ENCODE measurements at places on chromosomes 1 and 21. TPM values are rescaled to one million over a fixed set of nuclear protein-coding genes. Genes with fewer than 3 reads are reported as not detected.

- DNase-seq, result no peak
Measured at GRCh38 chr1:176541663-176542062, 78.7 kb downstream of the PAPPA2 start.

- DNase-seq, result no peak
Measured at GRCh38 chr21:45169001-45169400, 94.6 kb downstream of the ADARB1 start.

- no peak for DNase-seq
Measured at GRCh38 chr1:167054531-167054930, 35.6 kb downstream of the GPA33 start.

DNA sequence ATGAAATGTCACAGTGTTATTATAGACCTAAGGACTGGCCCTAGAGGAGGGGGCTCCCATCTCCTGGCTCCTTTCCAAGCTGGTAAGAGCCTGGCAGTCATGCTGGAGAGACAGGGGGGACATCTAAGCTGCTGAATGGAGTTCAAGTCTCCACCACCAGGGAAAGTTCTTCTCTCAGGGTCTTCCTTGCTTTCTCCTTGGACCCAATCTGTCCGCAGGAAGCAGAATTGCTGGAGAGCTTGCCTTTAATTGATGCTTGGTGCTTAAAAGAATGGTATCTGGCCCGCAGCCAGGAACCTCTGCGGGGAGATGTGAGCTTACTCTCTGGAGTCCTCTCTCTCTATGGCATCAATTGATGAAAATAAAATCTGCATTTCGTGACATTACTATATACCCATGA, 25.1 kb downstream of the IRF2BP2 start:
- DNase-seq, result no peak

AKNAD1 gene
- 1.3 TPM for total RNA-seq

AMY1B gene
- total RNA-seq, result not detected

GRCh38 chr1:205782627-205783432, 7.5 kb upstream of the RAB29 start:
- DNase-seq, result no peak

DNA sequence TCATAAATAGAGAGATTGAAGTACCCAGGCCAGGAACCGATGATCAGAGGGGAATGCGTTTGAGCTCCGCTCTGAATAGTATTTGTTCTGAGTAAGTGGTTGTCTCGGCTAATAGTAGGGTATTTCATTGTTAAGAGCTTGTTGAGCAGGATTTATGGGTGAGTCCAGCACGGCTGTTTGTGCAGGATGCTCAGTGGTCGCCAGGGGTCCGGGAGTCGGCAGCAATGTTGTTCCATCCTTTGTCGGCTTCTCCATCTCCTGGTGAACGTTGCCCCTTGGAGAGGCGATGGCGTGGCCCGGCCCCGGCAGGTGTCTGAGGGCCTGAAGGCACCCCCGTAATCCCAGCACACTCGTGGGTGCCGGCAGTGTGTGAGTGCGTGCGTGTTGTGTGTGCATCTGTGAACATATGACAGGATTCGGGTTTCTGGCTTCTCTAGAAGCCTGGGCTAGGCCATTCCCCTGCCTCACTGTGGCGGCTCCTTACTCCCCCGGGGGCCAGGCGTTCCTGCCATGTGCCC, 160.8 kb upstream of the ARHGEF16 start:
- no peak for DNase-seq

DNA sequence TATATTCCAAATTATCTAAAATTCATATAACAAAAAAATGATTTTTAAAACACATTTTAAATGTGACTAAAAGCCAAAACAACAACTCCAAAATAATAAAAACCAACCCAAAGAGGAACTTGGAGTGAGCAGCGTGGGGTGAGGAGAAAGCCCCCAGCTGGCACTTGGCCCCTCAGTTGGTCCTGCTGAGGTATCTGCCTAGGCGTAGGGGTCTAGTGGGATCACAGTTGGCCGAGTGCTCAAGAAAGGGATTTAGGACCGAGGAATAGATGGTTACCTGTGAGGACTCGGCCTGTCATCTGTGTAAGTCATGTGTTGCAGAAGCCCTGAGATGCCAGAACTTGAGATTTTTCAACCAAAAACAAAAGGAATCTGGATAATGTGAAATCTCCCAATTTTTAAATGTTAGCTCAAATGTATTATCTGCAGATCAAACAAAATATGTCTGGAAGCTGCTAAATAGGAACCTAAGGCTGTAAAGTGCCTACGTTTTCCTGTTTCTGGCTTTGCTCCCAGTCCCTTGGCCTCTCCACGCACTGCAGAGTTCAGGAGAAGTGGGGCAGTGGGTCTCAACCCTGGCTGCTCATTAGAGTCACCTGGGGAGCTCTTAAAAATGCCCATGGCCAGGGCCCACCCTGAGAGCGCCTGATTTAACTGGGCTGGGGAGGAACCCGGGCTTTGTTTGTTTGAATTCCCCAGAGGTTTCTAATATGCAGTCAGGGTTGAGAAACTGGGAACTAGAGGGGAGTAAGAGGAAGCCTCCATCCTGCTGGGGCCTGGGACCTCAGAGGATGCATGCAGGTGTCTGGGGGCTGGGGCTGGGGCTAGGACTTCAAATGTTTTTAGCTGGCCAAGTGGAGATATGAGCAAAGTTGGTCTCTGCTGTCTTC, 38.5 kb upstream of the LDLRAP1 start:
- no peak for DNase-seq

DLGAP3 gene
- 0.36 TPM for total RNA-seq

- no peak for DNase-seq
Measured at GRCh38 chr1:168512864-168513595, 30.8 kb downstream of the XCL2 start.

IFNLR1 gene
- total RNA-seq, result 0.49 TPM

DNA sequence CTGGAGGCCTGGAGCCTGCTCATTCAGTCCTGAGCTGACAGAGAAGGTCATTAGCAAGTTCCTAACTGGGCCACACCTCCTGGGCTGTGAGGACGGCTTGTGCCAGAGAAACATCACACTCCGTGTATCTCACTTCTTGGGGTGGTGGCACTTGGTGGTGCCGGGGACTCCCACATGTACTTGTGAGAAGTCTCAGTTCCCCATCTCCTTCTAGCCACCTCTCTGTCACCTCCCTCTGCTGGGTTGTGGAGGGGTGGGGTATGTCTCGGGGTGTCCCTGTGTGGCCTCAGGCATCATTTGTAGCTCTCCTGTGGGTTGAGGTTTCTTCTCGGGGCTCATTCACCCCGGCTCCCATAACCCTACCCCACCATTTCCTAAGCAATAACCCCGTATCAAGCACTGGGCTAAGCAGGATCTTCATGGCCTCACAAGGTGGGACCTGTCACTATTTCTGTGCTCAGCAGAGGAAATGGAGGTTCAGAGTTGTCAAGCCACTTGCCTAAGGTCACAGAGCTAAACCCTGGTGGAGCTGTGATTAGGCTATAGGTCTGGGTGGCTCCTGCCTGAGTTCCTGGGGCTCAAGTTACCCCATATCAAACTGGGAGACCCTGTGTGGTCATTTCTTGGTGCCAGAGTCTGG, 62.5 kb downstream of the UBIAD1 start:
- DNase-seq, result no peak

SYTL1 gene
- 3.5 TPM for total RNA-seq

DNA sequence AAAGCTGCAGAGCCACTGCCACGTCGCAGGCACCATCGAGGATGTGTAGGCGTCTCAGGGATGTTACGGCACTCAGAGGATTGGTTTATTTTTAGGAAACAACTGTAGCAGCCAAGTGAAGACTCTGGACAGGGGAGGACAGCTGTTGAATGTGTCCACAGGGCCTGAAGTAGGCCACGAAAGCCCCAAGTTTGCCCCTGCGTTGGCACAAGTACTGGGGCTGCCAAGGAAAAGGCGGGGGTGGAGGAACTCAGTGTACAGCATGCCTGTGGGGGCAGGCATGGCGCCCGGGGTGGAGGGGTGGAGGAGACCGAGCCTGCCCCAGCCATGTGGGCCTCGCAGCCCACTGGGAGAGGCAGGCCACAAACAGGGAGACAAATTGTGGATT, 89.7 kb downstream of the ADARB1 start:
- DNase-seq, result no peak

- DNase-seq, result no peak
Measured at GRCh38 chr1:12167493-12168429, 970 bp downstream of the TNFRSF1B start.

DNA sequence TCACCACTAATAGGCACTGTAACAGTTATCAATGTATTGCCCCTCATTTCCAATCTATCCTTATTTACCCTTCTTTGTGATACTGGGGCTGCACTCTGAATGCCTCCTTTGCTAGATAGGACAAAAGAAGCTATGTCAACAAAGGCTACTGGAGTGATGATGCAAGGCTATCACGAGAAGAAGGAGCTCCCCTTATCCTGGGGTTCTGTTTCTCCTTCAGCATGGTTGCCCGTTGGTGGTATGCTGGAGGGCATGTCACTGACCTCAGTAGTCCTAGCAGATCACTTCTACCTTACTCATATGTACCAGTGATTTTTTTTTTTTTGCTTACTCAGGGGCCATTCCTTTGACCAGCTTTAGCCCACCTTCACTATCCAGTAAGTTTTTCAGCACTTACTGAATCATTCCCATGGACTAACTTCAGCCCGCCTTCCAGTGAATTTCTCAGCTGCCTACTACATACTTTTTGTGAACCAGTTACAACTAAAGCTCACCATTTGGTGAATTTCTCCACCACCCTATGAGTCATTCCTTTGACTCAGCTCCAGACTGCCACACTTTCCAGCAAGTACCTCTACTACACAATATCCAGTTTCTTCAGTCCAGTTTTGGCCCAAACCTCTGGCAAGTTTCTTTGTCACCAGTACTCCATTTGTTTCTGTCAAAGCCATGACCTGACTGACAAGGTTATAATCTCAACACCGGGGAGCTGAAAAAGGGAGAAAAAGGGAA, 944.5 kb downstream of the KCNT2 start:
- no peak for DNase-seq

DNA sequence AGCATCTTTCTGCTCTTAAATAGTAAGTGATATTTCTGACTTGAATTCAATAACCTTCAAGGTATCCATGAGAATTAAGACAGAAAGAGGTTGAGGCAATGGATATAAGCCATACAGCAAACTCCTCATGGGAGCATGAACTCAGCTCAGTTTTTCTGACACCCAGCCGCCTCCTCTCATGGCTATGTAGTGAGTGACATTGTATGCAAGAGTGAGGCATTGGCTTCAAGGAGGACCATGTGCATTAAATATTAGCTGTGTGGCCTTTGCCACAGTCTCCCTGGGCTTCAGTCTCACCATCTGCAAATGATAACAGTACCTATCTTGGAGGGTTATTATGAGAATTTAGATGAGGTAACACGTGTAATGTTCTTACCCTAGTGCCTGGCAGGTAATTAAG, 23.4 kb downstream of the NIBAN1 start:
- DNase-seq, result no peak

- no peak for DNase-seq
Measured at GRCh38 chr1:63545780-63546179, 22.5 kb downstream of the EFCAB7 start.

DNA sequence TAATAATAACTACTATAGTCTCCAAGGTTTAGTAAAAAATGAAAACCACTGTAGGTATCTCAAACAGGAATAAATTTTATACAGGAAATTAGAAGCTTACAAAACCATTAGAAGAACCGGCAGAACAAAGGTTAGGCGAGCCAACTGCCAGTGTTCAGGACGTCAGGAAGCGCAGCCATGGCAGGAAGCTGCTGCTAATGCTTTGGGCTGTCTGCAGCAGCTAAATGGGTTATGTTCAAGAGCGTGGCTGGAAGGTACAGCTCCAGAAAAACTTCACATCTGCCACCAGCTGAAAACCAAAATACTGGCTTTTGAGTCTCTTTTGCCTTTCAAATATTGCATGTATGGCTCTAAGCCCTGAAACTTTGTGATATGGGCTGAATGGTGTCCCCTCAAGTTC, 35.7 kb upstream of the MYSM1 start:
- DNase-seq, result no peak

GRCh38 chr1:34050709-34051485, 114.1 kb downstream of the CSMD2 start:
- DNase-seq, result no peak

GRCh38 chr1:177566495-177566894, 395.7 kb downstream of the BRINP2 start:
- no peak for DNase-seq

EXTL1 gene
- 39.9 TPM for total RNA-seq

RHBG gene
- not detected for total RNA-seq

DNA sequence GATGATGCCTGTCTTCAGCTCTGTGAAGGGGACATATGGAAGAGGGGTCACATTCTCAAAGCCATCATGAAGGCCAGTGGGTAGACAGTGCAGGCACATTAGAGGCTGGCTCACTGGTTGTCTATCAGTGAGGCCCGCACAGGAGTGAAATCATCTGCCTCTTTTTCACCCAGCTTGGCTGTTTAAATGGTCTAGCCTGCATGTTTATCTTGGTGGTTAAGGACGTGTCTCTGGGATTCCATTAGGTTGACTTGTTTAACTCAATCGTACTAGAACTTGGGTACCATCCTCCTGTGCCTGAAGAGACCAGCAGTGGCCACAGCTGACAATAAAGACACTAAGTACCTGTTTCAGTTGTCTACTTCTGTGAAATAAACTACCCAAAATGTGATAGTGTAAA, 219.3 kb downstream of the PLPP3 start:
- DNase-seq, result no peak
